ENCODE measurements at places on chromosomes 1 and 21.

DNA sequence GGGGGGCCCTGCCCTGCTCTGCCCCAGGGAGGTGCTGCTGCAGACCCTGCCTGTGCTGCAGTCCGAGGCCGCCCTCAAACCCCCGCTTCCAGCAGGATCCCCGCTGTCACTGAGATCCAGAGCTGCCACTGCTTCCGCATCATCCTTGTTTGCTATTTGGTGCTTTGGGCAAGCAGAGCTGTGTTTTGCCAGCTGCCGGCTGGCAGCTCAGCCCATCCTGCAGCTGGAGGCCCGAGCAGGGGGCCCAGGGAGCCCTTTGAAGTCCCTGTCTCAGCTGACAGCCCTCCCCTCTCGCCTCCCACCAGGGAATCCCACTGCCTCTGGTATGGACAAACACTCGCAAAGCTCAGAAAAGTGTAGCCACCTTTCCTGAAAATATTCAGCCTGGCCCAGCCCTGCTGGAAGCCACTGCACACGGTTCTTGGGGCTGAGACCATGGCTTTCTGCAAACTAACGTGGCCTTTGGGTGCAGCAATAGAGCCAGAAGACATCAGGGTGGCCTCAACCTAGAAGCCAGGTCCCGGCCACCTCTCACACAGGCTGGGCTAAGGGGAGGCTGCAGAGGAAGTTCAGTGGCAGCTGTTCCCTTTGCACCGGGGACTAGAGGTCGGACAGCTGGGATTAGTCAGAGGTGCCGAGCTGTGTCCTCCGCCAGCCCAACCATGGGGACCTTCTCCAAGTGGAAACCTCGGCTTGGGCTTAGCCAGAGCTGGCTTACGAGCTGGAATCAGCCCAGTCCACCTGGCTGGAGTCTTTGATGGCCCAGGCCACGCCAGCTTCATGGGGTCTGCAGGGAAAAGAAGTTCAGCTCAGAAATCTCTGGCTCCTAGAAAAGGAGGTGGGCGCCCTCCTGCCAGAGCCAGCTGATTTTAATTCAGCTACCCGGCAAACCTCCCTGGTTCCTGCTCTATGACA lies 107.1 kb downstream of the SPSB1 start:
- DNase-seq = no peak

GRCh38 chr1:168585191-168585590 lies 8.8 kb downstream of the XCL1 start:
- DNase-seq = no peak

- no peak for DNase-seq
These were observed 1542.6 kb downstream of the PLA2G4A start for GRCh38 chr1:188371295-188371806.

GRCh38 chr1:94398356-94398755 lies 19.8 kb upstream of the ABCD3 start:
- DNase-seq = no peak

DNA sequence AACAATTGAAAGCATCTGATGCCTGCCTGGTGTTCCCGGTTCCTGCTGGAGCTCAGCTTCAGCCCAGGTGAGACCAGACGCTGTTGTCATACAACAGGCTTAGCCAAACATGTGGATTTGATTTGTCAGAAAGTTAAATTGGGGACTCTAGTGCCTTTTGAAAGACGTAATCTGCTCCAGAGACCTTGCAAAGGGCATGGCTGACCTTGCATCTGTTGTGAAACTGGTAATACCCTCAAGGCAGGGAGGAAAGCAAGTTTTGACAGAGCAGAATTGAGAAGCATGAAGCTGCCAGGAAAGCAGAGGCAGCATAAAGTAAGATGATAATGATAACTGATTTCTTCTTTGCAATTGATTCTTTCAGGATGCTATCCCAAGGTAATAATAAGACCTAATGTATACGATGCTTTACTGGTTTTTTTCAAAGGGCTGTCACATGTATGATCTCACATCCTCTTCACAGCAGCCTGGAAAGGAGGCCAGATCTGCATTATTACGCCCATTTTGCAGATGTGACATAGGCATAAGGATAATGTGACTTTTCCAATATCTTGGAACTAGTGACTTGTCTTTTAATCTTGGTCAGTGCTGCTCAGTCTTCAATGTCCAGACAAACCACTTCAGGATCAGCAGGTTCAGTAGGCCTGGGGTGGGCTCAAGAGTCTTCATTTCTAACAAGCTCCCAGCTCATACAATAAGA lies 24.7 kb upstream of the CNN3 start:
- no peak for DNase-seq

DNA sequence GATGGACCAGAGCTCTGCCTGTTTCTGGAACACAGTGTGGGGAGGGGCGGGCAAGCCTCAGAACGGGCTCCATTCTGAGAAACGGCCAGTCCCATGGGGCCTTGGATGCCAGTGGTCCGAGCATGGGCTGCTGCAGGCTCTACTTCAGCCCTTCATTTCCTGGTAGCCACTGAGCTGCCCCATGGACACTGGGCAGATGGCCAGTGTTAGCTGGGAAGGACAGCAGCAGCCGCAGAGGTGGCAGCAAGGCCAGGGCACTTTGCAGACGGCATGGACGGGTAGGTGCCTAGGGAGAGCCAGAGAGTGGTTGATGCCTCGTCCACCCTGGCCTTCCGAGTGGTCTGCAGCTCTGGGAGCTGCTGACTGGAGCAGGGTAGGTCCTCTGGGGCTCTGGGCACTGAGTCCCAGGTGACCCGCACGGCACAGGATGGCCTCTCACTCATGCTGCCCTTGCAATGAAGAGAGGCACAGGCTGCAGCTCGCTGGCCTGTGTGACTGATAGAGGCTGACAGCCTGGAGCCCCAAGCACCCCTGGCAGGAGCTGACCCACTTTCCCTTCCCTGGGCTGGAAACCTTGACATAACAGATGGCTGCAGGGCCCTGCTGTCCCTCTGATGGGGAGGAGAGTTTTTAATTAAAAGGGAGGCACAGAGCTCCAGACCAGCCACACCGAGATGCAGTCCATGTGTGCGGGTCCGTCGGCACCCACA lies 87.7 kb upstream of the COL6A1 start:
- no peak for DNase-seq

DNA sequence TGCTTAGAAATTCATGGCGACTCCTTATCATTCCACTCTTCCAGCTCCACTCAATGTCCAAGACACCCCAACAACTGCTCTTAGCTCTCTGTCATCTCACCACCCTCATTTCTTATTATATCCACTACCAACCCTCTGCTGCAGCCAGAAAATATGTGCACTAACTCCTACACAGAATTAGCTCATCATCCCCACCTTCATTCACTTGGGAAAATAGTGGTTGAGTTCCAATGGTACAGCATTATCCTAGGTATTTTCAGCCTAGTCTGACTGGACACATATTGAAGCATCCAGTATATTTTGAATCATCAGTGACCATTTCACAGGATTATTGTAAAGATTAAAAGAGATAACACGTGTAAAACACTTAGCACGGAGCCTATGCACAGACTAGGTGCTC lies 16.7 kb upstream of the VSIG8 start:
- DNase-seq = no peak

GRCh38 chr1:55045430-55045829 lies 6.1 kb downstream of the PCSK9 start:
- DNase-seq = no peak
